ENCODE measurements at places on chromosomes 12 and 14.

- DNase-seq, result no peak
Measured at GRCh38 chr12:123936956-123937706, 35.5 kb downstream of the CCDC92 start.

DNA sequence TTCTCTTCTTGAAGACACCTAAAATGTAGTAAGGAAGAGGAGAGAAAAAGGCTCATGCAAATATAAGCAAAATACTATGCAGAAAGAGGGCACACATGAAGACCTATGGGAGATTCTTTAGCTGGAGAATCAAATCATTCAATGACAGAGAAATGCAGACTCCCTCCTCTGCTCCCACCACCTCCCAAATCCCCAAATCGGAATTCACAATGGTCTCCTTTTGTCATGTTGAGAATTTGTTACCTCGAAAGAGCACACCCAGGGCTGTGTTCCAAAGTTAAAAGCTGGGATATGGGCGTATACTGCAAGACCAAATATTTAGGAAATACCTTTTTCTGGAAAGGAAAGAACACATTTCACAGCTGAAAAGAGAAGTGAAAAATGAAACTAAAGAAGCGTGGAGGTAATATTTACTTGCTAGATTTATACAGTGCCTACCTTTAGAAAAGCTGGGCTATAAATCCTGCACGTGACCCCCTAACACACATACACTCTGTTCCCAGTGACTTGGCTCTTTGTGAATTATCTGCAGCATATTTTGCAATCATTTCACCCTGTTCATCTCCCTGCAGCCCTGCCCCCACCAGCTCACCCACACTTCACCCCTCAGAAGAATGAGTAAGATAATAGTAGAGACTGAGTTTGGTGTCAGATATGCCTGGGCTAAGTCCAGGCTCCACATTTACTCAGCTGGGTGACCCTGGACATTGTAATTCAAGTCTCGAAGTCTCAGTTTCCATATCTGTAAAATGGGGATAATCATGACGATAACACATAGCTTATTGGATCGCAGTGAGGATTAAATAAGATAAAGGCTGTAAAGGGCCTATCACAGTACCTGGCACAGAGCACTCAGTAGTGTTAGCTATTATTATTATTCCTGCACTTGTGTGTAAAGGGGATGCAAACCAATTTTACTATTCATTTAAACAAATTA, 2.9 kb upstream of the CACNA1C start:
- DNase-seq, result no peak

GRCh38 chr12:4115570-4115969, 158.0 kb upstream of the CCND2 start:
- no peak for DNase-seq

- no peak for DNase-seq
Measured at GRCh38 chr12:117671734-117672133, 297.1 kb downstream of the KSR2 start.

GRCh38 chr12:47419497-47419896, 286.3 kb downstream of the RPAP3 start:
- no peak for DNase-seq

DNA sequence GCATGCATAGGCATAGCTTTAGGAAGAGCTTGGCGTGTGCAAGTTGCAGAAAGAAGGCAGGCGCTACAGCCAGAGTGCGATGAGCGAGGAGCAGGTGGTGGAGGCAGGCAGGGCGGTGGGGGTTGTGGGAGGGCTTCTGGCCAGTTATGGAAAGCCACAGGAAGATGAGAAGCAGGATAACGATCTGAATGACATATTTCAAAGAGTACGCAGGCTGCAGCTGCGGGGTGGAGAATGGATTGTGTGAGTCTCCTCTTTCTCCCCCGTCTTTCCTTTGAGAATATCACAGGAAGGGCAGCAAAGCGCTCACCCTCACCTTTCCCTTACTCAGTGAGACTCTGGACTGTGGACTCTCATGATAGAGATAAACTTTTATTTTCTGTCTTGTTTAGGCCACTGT, 48.7 kb upstream of the PLXNC1 start:
- no peak for DNase-seq

DNA sequence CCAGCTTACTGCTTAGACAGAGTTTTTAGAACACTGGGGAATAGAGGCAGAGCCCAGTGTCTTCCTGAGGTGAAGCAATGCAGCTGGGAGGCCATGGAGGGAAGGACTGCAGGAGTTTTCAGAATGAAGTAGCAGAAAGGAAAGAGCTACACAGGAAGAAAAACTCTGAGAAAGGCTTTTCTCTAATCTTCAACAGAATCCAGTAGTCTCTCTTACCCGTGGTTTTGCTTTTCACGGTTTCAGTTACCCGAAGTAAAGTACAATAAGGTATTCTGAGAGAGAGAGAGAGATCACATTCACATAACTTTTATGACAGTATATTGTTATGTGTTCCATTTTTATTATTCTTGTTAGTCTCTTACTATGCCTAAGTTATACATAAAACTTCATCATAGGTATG, 761.6 kb downstream of the BCL11B start:
- no peak for DNase-seq

DNA sequence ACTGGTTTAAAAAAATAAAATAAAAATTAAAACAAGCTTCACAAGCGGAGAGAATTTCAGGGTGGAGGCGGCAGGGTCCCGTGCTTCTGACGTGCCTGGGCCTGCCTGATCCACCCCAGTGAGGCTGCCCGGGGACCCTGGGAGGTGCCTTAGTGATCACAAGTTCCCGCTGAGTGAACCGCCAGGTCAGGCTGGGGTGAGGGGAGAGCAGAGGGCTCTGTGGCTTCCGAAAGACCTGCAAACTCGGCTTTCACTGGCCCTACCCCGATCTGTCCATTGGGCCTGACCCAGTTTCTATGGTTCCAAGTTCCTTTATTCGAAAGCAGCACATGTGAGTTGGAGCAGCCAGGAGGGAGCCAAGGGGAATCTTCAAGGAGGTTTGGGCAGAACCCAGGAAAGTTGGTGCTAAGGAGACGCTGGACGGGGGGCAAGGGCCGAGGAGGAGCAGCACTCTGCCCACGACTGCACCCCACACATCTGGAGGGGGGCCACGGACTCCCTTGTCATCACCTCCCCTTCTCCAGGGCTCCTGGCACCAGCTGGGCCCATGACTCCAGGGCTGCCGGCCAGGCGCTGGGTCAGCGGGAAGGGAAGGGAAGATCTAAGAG, 12.9 kb downstream of the MMP14 start:
- DNase-seq, result no peak

All from stimulated activated CD4-positive, alpha-beta T cell treated with anti-CD3 and anti-CD28 coated beads, Interleukin-1b, Interleukin-23, amount 100 ng/mL, for 4 hours (primary cell).